ENCODE measurements at places on chromosomes 6 and 20.

- DNase-seq, result peak; percentile 56
These were observed 684 bp downstream of the ZNFX1 start for GRCh38 chr20:49276961-49277785.

DNA sequence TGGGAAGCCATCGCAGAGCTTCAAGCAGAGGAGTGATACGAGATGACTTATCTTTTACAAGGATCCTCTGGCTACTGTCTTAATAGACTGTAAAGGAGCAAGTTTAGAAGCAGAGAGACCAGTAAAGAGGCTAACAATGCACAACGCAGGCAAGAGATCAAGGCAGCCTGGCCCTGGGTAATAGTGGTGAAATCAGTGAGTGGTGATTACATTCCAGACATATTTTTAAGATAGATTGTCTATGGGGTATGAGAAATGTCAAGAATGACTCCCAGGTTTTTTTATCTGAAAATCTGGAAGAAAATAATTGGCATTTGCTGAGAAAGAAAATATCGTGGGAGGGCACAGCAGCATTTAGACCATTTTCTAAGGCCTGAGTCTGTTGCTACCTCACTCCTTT lies 213.6 kb upstream of the HTR1E start:
- DNase-seq, result peak; percentile 9

DNA sequence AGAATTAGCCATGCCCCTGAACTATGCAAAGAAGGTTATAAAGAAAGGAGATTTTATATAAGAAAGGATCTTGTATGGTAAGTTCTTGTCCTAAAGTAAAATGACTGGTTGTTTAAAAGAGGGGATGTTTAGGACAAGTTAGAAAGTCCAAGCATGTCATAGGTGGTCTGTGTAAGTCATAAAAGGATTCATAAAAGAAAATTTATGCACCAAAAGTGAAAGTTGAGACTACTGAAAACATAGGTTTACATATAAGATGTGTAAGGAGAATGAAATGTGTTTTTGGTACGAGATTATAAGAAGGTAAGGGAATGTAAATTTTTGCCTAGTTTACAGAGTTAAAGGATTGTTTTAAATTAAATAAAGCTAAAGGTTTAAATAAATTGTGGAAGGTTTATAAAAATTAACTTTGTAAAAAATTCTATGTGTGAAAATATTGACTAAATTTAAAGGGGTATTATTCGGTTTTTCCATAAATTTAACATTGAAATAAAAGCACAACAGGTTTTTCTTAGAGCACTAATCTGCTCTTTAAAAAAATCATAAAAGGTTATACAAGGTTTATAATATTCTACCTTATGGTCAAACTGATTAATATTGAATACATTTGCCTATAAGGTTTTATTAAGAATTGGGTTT lies 93.6 kb upstream of the UST start:
- DNase-seq, result no peak

DNA sequence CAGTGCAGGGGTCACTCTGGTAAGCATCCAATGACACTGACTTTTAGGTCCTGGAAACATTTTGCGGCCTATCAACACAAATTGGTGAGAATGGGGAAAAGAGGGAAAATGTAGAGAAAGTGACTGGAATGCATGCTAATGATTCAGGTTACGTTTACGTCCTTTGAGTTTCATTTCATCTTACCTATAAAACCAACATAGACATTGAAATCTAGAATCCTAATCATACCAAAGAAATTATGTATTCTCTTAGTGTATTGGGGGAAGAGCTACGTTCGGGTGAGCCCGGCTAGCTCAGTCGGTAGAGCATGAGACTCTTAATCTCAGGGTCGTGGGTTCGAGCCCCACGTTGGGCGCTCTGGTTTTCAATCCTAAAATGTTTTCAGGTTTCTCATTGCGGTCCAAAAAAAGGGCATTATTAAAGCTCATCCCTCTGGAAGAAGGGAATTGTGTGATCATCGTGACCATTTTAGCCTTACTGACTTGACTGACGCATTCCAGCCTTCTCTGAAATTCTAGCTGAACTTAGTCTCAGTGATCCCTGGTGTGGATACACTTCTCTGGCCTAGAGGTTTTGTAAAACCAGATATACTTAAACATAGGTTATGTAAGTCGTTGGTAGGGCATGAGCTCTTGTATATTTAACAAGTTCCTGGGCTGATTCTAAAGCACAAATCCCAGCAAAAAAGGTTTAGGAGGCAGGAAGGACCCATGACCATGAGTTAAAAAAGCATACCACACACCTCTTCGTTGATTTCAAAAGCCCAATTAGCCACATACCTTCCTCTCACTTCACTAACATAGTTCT lies 18.3 kb downstream of the HMGN4 start:
- DNase-seq, result peak; percentile 65

DNA sequence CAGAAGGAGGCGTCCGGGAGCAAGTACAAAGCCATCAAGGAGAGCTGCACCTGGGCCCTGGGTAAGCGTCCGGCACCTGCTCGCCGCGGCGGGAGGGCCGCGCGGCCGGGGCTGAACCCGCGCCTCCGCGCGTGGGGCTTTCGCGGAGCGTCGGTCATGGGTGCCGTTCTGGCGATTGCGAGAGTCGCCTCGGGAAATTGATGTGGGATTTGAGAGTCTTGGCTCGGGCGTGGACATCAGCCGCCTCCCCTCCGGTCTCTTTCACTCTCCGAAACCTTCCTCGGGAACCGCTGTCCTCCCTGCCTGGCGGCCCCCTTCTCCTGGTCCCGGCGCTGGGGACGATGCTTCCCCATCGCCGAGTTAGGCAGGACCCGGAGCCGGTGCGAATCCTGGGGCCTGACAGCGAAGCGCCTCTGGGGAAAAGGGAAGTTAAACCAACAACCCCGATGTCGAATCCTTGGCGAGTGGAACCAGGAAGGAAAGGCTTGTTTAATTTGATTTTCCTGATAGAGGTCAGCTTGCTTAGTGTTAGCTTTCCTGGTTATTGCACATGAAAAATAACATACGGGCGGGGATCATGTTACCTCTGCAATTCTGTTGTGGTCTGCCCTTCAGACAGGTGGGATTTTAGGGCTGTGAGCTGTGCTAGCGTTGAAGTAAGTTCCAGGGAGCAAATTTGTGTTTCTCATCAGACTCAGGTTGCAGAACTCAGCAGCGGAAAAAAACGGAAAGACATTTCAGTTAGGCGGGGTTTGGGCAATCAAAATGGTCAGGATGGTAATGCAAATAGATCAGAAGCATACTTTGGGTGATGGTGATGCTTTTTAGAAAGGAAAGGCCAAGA lies 594 bp downstream of the ARFGEF3 start:
- DNase-seq, result peak; percentile 33

Data from MG63 (cell line).